ENCODE measurements at places on chromosomes 13 and 19.

GRCh38 chr13:30038884-30039283 lies 188.5 kb upstream of the UBL3 start:
- DNase-seq = peak; percentile 20

DNA sequence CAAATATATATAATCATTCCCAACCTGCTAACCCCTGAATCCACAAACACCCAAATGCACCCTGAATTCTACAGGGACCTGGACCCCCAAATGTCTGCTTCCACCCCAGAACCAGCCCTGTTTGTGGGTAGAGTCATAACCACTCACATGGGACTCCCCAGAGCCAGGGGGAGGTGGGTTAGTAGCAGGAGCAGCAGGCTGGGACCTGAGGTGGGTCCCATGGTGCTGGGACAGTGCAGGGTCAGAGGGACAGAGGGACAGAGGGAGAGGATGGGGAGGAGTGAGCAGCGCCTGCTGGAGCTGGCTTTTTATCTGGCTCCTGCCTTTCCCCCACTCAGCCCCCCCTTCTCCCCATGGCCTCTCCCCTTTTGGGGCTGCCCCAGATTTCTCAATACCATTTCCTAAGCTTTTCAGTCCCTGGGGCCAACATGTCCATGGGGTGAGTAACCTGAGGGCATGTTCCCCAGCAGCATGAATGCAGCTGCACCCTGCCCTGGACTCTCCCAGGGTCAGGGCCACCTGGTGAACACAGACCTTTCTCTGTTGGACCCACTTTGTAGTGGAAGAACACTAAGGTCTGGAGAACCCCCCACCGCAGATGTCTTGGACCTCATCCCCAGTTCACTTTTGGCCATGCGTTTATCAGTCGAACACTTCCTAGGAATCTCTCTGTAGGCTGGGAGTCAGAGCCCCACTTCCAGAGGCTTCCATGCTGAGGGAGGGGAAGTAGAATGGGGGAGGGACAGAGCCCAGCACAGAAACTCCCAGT lies at the start of gene C3:
Gene C3 (minus strand): TSS at position 282 of the 769 bp plus-strand sequence. CDS start 61 bp downstream, at position 221.
- no peak for DNase-seq

DNA sequence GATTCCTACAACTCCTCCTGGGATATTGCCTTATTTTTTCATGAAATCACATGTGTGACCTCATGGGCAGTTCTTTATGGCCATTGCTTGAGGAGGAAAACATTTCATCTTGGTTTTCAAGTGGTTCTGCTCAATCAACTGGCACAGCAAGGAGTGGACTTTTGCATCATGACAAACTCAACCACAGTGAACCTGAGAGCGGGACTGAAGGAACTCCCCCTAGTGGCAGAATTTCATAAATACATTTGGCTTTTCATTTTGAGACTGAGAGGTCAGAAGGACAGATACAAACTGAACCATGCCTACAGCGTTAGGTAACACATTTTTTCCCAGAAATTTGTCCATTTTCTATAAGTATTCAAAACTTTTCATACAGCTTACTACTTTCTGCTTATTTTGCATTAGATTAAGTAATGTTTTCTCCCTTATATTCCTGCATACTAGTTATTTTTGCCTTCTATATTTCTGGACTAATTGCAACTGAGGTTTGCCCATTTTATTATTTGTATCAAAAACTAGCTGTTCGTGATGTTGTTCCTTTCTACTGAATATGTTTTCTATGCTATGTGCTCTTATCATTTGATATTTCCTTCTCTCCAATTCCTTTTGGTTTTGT lies 13.4 kb upstream of the SIGLEC12 start:
- DNase-seq = no peak

DNA sequence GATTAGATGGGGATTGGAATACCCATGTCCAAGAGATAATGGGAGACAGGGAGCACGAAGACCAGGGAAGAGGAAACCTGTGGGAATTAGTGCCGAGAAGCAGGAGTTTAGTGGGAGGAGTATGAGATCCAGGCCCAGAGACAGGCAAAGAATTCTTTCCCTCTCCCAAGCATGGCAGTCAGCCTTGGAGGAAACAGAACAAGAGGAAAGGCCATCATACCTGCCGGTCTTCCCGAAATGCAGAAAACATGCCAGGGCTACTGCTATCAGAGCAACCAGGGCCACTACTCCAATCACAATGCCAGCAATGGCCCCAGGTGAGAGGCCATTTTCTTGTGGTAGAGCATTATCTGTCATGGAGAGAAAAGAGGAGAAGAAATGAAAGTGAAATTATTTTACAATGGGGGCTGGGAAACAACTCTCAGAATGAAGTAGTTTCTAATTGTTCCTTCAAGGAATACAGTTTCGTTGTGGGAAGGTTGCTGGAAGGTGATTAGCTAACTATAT lies 16.1 kb downstream of the CEACAM1 start:
- DNase-seq = no peak

- DNase-seq = no peak
These were observed 2.1 kb downstream of the TEX30 start for GRCh38 chr13:102771298-102772041.

GRCh38 chr13:29918845-29919244 lies 68.4 kb upstream of the UBL3 start:
- no peak for DNase-seq

- DNase-seq = peak; percentile 53
These were observed 957 bp downstream of the NUMBL start for GRCh38 chr19:40689339-40690049.

GRCh38 chr13:39297664-39298171 lies 259.5 kb downstream of the NHLRC3 start:
- DNase-seq = no peak

DNA sequence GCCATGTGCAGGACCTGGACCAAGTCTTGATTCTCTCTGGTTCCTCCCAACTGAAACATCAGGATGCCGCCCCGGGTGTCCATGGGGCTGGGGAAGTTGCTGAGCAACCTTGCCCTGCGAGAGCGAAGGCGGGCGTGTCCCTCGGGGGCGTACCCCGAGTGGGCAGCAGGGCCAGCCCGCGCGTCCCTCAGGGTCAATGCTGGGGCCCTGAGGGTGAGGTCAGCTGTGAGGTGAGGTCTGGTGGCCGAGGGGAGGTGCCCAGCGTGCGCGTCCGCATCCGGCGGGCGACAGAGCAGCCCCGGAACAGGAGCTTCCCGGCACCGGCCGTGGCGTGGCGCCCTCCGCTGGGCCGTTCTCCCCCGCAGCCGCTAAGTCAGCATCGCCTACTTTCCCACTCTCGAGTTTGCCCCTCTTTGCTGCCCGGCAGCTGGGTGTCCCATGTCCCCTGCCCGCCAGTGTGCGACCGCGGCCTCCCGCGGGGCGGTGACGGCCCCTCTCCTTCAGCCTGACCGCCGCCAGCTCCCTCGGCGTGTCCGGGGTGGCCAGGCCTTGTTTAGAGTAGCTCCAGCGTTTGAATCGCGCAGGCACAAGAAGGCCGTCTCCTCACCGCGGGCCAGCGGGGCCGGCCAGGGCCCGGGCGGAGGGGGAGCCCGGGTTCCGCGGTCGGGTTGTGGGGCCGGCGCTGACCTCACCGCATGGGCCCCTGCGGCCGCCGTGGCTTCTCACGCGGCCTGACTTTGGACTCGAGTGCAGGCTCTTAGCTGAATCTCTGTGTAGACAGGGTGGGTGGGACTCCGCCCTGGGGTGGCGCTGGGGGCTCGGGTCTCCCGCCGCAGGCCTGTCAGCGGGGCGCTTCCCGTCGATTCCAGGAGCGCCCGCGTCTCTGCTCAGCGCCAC lies 33.0 kb downstream of the GJA3 start:
- peak; percentile 83 for DNase-seq

DNA sequence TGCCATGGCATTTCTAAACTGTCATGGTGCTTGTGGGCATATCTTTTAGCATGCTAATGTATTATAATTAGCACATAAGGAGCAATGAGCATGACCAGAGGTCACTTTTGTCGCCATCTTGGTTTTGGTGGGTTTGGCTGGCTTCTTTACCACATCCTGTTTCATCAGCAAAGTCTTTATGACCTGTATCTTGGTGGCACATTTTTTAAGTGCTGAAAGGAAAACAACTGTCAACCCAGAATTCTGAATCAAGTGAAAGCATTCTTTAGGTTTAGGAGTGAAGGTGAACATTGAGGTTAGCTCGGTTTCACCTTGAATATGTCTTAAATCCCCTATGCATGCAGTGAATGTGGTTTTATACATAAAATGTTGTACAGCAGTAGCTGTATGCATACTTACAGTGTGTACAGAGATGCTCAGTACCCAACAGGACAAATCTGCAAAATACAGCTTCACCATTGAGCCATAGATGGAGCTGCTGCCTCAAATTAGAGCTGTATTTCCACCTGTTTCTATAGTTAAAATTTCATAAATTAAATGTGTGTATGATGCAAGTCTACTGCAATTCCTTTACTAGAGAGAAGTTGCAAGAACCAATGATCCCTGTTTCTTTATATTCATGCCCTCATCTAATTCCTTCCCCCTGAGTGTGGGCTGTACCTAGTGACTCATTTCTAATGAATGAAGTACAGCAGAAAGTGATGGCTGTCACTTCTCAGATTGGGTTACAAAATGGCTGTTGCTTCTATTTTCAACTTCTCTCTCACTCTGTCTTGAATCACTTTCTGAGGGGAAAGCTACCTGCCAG lies 25.2 kb upstream of the IGSF23 start:
- DNase-seq = no peak

GRCh38 chr19:53785196-53785889 lies 38.8 kb downstream of the NLRP12 start:
- DNase-seq = no peak

DNA sequence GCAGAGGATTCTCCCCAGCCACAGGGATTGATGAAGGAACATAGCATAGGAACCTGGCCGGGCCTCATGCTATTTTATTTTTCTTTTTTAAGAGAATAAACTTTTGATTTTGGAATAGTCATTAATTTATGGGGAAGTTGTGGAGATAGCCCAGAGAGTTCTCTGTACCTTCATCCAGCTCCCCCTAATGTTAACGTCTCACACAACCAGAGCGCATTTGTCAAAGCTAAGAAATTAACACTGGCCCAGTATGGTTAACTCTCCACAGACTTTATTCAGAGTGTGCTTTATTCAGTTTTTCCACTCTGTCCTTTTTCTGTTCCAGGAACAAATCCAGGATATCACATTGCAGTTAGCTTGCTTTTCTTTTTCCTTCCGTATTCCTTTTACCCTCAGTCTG lies 59.4 kb downstream of the RGCC start:
- no peak for DNase-seq

DNA sequence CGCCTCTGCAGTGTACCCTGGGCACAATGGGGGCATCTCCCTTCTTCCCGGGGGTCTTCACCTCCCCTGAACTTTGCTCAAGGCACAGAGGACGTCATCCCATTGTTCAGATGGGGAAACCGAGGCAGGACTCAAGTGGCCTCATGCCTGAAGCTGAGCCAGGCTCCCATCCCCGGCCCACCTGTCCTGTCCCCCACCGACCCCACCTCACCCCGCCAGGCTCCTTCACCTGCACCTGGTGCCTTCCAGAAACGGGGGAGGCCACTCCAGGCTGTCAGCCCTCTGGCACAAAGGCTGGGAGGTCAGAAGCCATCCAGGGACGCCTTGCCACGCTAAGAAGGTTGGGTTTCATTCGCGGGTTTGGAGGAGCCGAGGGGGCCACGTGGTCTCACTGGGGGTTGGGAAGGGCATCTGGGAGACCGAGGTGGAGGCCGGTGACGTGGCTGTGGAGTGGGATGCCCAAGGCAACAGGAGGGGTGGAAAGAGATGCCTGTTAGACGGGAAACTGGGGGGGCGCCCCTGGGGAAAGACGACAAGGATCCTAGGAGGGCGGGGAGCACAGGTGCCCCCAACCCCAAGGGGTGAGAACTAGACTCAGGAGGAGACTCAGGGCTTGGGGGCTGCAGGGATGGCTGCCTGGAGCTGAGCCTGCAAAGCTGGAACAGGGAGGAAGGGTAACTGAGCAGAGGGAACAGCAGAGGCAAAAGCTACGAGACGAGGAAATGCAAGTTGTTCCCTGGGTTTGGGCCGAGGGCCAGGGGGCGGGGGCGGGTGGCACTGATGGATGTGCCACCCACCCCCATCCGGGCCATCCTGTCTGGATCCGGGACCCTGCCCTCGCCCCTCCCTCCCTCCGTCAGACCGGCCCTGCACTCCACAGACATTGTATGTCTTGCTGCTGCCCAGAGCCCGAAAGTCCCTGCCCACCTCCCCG lies 6.0 kb upstream of the TCF3 start:
- no peak for DNase-seq

DNA sequence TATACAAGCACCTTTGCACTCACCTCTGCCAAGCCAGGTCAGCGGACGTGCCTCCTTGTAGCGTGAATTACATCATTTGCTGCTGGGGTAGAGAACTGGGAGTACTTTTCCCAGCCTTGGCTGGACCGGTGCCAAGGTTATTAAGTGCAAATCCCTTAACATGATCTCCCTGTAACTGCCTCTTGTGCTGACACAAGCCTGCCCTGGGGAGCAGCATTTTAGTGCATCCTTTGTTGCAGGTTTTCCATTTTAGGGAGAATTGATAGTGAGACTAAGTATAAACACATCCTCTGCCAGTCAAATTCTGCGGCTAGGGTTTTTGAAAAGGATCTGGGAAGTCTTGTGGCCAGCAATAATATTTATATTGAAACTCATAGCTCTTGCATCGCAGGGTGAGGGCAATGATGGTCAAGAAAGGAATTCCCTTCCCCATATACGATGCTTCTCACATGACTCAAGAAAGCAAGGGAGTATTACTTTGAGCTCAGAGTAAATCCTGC lies 32.7 kb upstream of the DCLK1 start:
- DNase-seq = peak; percentile 45

- no peak for DNase-seq
These were observed 72.0 kb upstream of the GPR183 start for GRCh38 chr13:99378985-99379733.

- DNase-seq = no peak
These were observed 99.3 kb upstream of the GJB6 start for GRCh38 chr13:20331419-20331818.

GRCh38 chr19:18612051-18612771 lies 459 bp upstream of the TMEM59L start:
- no peak for DNase-seq

GRCh38 chr13:99984461-99985240 lies 3.1 kb downstream of the ZIC2 start:
- peak; percentile 44 for DNase-seq

- no peak for DNase-seq
These were observed 9.6 kb upstream of the MAMSTR start for GRCh38 chr19:48728911-48729664.

GRCh38 chr19:46069806-46070341 lies 29.1 kb upstream of the IGFL4 start:
- no peak for DNase-seq

- no peak for DNase-seq
These were observed 90.4 kb downstream of the COL4A1 start for GRCh38 chr13:110216398-110217041.

Data from WERI-Rb-1 (cell line).